ENCODE measurements at places on chromosomes 12 and 14. TPM values are rescaled to one million over a fixed set of nuclear protein-coding genes. Genes with fewer than 3 reads are reported as not detected.

The TMEM260 gene
- 9.8 TPM for polyA plus RNA-seq

The PLCZ1 gene
- not detected for polyA plus RNA-seq

The CMAS gene
- 33.8 TPM for polyA plus RNA-seq

The CLEC4D gene
- not detected for polyA plus RNA-seq

The ZFC3H1 gene
- 29.8 TPM for polyA plus RNA-seq

The IL22 gene
- polyA plus RNA-seq: not detected

The RNASE4 gene
- not detected for polyA plus RNA-seq

The TBK1 gene
- 4.0 TPM for polyA plus RNA-seq

The CIROP gene
- not detected for polyA plus RNA-seq

The APAF1 gene
- polyA plus RNA-seq: 3.4 TPM

The NTN4 gene
- polyA plus RNA-seq: not detected

The GNB3 gene
- polyA plus RNA-seq: 0.23 TPM

The INHBC gene
- not detected for polyA plus RNA-seq

The ADAM21 gene
- 0.29 TPM for polyA plus RNA-seq

The YARS2 gene
- 22.5 TPM for polyA plus RNA-seq

The RTL1 gene
- not detected for polyA plus RNA-seq

The PGF gene
- not detected for polyA plus RNA-seq

The C12orf60 gene
- 1.5 TPM for polyA plus RNA-seq

The LRFN5 gene
- polyA plus RNA-seq: not detected

The MIP gene
- not detected for polyA plus RNA-seq

The RPL10L gene
- not detected for polyA plus RNA-seq

The OR6C2 gene
- polyA plus RNA-seq: not detected

The CIPC gene
- polyA plus RNA-seq: 4.3 TPM

The NR1H4 gene
- polyA plus RNA-seq: not detected

The TAS2R14 gene
- 0.60 TPM for polyA plus RNA-seq

The DBX2 gene
- polyA plus RNA-seq: not detected

The ZNF219 gene
- polyA plus RNA-seq: 2.8 TPM

The LBHD2 gene
- polyA plus RNA-seq: not detected

The SMOC1 gene
- polyA plus RNA-seq: not detected

The MYL2 gene
- polyA plus RNA-seq: not detected

The TRIM9 gene
- polyA plus RNA-seq: 0.04 TPM

The SMIM41 gene
- polyA plus RNA-seq: not detected

The ZCCHC8 gene
- polyA plus RNA-seq: 19.7 TPM

The NPAS3 gene
- polyA plus RNA-seq: not detected

The PTHLH gene
- polyA plus RNA-seq: not detected

The FAM186B gene
- polyA plus RNA-seq: 0.26 TPM

The SRRM4 gene
- polyA plus RNA-seq: not detected

The ANKRD33 gene
- polyA plus RNA-seq: not detected

The C3AR1 gene
- 0.54 TPM for polyA plus RNA-seq

The RPS6KL1 gene
- 4.0 TPM for polyA plus RNA-seq

The HPD gene
- not detected for polyA plus RNA-seq

Measured in naive thymus-derived CD4-positive, alpha-beta T cell (primary cell).